ENCODE measurements at places on chromosomes 6 and 20.

- DNase-seq: no peak
Measured at GRCh38 chr20:48574383-48574782, 253.4 kb downstream of the PREX1 start.

DNA sequence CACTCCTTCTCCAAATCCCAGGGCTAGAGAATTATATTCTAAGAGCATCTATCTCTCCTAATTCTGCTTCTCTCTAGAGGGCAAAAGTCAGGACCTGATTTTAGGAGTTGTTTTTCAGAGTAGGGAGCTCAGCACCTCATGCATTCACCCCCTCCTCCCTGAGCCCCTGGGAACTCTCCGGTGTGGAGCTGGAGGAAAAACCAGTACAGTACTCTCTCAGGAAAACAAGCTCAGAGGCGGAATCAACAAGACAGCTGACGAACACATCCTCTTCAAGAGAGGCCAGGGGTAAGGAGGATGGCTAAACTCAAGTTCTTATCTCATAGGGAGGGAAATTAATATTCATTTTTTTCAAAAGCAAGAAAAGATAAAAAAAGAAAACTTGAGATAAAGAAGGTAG is 120.1 kb upstream of the CDYL start:
- DNase-seq: no peak

DNA sequence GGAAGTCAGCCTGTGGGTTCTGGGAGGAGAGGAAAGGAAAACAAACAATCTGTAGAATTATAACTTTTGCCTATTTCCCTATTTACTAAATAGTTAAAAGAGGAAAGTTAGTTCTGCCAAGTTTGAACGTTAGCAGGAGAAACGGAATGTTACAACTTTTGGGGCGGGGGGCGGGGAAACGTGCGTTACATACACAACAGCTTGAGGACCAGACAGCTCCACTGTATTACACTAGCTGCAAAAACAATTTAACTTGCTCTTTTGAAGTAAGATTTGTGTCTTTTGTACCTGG is 498 bp upstream of the PRDM1 start:
- no peak for DNase-seq

GRCh38 chr6:88236612-88237360 is 70.6 kb upstream of the CNR1 start:
- DNase-seq: no peak
